ENCODE measurements at places on chromosomes 4 and X. TPM values are rescaled to one million over a fixed set of nuclear protein-coding genes. Genes with fewer than 3 reads are reported as not detected.
A peak's percentile ranks its signal among the peaks of the same experiment; 100 is the strongest.

MAGEA1 gene
- total RNA-seq = not detected

GALNTL6 gene
- total RNA-seq = not detected

FSTL5 gene
- not detected for total RNA-seq

CETN2 gene
- 76.6 TPM for total RNA-seq

POF1B gene
- total RNA-seq = not detected

RXFP1 gene
- not detected for total RNA-seq

HPSE gene
- total RNA-seq = 2.9 TPM

AP1S2 gene
- total RNA-seq = 61.4 TPM

ZMAT1 gene
- 0.70 TPM for total RNA-seq

PCDH10 gene
- total RNA-seq = 2.5 TPM

RPA4 gene
- not detected for total RNA-seq

ADH1B gene
- not detected for total RNA-seq

PARM1 gene
- total RNA-seq = 0.10 TPM

DNA sequence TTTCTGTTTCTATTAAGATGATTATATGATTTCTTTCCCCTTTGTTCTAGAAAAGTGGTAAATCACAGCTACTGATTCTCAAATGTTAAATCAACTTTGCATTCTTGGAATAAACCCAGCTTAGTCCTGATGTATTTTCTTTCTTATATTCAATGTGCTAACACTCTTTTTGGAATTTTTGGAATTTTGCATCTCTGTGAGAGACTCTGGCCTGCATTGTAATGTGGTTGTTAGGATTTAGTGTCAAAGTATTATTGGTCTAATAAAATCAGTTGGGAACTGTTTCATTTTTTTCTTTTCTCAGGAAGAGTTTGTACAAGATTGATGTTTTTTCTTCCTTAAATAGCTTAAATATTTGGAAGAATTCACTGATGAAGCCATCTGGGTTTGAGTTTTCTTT is 109.6 kb downstream of the KIT start:
- no peak for DNase-seq

- DNase-seq = no peak
Measured at GRCh38 chr4:73170518-73171198, 87.9 kb downstream of the ANKRD17 start.

DNA sequence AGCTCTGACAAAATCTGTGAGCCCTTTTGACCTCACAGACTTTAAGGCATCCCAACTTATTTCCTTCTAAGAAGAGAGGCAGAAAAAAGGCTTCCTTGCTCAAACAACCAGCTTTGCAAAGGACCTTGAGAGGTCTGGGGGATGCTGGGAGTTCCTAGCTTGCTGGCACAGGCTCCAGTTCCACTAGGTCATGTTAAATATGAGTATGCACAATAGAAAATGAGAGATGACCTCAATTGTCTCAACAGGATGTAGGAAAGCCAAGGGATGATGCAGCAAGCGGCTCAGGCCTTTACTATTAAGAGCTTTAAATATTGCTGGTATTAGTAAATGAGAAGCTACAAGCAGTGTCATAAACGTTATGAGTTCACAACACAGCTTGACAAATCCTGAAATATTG is 13.3 kb upstream of the ZNF827 start:
- DNase-seq = no peak

DNA sequence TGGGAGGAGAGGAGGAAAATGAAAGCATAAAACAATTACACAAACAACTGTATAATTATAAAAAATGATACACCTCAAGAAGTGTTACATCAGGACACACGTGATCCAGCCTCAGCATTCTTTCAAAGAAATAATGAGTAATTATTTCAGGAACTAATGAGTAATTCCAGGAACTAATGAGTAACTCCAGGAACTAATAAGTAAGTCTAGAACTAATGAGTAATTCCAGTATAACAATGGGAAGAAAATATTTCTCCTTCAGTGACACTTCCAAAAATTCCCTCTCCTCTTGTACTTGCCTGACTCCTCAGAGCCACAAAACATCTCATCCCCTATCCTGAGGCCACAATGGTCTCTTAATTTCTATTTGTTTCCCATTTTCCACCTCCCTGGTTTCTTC is 63.5 kb upstream of the COL25A1 start:
- DNase-seq = no peak

DNA sequence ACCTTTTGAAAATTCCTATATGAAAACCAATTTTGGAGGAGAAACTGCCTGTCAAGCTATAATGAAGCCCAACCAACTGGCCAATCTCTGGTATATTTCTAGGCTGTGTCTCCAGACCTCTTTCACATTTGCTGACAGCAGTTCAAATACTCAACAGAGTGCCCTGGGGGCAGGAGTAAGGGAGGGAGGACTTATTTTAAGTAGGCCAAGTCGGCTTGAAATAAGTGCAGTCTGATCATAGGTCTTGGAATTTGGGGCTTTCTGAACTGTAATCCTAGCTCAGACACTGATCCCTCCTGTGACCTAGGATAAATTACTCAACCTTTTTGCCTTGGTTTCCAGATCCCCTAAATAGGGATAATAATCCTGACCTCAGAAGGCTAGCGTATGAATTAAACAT is 59.4 kb upstream of the SLC7A11 start:
- DNase-seq = no peak

DNA sequence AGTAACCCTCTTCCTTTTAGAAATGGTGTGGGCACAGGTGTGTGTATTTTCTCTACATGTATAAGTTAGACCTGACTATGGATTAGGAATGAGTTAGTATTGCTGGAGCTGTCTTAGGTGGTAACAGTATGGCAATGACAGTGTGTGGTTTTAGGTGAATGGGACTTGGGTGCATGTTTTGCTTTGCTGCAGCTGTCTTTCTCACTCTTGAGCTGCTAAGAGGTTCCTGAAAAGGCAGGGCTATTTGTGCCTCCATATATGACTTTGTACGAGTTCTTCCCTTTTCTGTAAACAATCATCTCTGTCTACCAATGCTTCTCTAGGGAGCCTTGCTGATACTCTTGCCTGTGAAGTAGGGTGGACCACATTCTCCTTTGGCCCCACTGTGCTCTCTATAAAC is 234.8 kb upstream of the HHIP start:
- no peak for DNase-seq

GRCh38 chr4:39528061-39528465 is 824 bp upstream of the UGDH start:
- no peak for DNase-seq

DNA sequence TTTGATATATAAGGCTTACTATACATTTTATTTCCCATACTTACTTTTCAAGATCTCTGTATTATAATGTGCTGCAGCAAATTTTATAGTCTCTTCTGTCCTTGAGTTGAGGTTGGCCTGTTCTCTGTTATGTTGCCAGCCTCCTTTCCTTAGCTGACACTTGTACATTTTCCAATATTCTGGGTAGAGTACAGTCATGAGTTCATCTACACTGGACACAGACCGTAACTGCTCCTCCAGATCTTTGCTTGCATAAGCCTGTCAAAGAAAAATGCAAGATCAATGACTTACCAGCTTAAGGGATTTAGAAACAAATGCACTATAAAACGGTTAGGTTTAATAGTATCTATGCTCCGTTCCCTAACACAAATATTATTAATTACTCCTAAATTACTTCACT is 63.2 kb downstream of the VEGFC start:
- no peak for DNase-seq

DNA sequence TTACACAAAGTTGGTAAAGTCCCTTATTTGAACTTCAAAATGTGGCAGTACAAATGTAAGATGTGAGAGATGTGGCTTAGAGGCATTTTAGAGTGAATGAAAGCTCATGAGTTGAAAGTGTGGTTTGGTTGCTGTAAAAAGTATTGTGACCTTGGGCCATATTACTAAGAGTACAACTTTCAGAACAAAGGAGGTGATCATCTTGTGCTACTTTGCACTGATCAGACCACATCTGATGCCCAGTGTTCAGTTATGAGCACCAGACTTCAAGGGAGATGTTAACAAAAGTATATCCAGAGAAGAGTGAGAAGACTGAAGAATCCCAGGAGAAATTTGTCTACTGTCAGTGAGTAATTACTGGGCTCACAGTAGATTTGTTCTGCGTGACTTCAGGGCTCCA is 30.2 kb downstream of the NLGN3 start:
- DNase-seq = no peak

- DNase-seq = no peak
Measured at GRCh38 chrX:124358800-124359383, 12.5 kb downstream of the SH2D1A start.

DNA sequence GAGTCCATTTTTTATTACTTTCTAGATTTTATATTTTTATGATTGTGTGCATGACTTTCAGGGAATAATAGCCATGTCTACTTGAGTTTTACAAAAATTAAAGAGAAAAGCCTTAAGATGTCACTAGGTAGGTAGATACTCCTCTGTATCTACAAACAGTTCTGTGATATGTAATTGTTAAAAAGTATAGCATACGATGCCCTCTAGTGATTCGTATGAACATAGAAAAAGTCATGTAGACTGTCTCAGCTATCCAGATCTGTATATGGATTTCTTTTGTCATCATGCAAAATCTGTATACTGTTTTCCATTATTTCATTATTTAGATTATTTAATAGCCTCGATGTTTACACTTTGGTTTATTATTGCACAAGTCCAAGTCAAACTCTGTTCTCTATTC is 856.6 kb downstream of the CENPC start:
- DNase-seq = peak; percentile 20

GRCh38 chrX:39137363-39137954 is 336.2 kb downstream of the MID1IP1 start:
- no peak for DNase-seq

- no peak for DNase-seq
Measured at GRCh38 chrX:26352891-26353430, 137.0 kb downstream of the MAGEB5 start.

DNA sequence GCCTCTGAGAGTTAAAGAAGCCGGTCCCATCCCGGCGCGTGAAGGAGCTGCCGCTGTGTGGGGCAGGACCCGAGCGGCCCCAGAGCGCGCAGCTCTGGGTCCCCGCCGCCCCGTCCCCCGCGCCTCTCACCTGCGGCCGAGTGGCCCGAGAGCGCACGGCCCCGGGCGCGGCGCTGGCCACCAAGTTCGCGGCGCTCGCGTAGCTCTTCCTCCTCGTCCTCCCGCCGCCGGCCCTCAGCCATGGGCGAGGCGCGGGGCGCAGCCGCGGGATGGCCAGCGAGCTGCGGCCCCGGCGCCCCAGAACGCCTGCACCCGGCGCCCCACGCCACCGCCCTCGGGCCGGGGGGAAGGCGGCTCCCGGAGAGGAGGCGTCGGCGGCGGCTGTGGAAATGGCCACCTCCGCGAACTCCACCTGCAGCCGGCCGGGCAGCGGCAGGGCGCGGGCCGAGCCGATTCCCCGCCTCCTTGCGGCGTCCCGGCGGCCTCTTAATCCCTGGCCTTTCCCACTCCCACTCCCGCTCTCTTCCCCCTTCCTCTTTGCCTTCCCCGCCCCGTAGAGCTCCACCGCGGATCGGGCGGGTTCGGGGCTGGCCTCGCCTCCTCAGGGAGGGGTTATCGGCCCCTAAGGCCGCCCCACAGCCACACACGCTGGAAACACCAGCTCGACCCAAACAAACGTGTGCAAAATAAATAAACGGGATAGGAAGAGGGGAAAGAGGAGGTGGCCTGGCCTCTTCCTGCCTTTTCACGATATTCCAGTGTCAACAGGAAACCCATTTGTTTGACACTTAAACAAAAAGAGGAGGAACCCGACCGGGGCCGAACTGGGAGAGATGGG is at the start of gene SH3D19:
TSS of gene SH3D19 (minus strand) at position 495 of the 838 bp plus-strand sequence. CDS start at position 242, 253 bp downstream.
- DNase-seq = peak; percentile 84

- DNase-seq = peak; percentile 53
Measured at GRCh38 chrX:41265615-41266014, 68.3 kb upstream of the DDX3X start.

GRCh38 chrX:19787305-19787815 is 100.0 kb downstream of the SH3KBP1 start:
- DNase-seq = no peak

DNA sequence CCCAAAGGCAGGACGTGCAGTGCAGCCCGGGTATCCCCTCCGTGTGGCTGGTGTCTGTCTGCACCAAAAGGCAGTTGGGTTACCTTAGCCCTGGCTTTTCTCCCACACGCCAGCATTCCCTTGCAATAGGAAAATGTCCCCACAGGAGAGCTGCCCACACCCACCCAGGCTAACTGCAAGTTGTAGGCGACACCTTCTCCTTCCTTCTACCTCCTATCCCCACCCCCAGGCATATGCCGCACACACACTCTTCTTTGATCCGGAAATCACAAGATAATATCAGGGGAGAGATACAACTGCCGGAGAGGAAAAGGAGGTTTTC is 444 bp upstream of the APBB2 start:
- no peak for DNase-seq

DNA sequence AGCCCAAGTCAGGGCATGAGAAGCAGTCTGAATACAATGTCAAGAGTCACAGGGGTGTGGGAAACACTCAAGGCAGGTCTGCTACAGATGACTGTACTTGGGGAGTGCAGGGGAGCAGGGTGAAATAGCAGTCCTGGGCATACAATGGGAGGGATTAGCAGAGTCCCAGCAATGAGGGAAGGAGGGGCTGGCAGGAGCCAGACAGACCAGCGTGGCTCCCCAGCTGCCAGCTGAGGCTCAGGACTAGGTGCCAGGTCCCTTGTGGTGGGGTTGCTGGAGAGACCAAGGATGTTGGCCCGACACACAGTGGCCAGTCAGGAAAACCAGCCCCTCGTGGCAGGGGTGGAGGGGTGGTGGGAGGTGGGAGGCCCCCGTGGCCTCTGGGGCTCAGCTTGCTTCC is 86.6 kb downstream of the RTL5 start:
- DNase-seq = no peak

DNA sequence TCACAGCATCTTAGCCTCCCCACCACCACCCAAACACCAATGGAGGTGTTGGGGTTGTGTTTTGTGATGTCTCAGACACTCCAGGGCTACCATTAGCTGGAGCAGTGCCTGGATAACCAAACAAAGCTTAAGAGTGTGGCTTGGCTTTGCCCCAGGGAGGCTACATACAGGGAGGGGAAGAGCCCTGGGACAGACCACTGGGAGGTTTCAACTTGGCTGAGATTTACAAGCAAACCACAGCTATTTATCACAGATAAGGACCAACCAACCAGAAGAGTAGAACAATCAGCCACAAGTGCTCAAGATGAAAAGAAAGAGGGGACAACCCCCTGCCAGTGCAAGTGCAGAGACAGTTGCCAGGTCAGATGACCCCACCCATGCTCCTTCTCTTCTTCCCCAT is 24.1 kb downstream of the SOX3 start:
- no peak for DNase-seq

GRCh38 chr4:40789031-40789430 is 39.3 kb downstream of the NSUN7 start:
- no peak for DNase-seq

GRCh38 chr4:70678383-70678999 is 9.8 kb upstream of the UTP3 start:
- DNase-seq = no peak

- DNase-seq = peak; percentile 36
Measured at GRCh38 chrX:110847334-110847733, 51.7 kb upstream of the CHRDL1 start.

DNA sequence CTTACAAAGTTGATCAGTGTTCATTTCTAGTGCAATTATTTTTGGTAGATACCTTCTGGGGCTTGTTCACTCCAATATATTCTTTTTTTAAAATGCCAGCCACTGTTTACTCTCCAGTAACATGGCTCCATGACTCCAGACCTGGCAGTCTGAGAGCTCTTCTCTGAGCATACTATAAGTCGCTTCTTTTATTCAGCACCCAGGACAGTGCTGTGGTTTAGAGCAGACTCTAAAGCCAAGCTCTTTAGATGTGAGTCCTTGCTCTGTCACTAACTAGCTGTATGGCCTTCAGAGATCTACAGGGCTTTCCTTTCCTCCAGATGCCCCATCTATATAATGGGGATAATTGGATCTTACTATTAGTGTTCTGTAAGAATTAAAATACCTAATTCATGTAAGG is 200.2 kb upstream of the FAM241A start:
- no peak for DNase-seq
